ENCODE measurements at places on chromosomes 13 and 19.

- DNase-seq, result no peak
These were observed 32.9 kb upstream of the SLC7A9 start for GRCh38 chr19:32902448-32902847.

DNA sequence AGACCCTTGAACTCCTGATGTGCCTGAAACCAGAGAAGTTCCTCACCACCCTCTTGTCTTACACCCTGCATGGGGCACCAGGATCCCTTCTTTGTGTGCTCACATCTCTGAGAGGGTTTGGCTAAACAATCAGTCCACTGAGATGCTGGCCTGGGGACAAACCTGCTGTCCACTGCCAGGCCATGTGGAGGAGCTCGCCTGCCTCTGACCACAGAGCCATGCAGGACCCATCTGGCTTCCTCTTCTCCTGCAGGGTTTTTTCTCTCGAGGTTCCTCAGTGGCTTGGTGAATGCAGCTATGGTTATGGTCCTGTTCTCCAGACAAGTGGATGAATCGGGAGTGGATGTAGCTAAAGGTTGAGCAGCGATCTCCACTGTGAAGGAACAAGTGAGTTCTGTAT, 49.1 kb upstream of the MEDAG start:
- no peak for DNase-seq

GRCh38 chr13:20703780-20704458, 420 bp downstream of the IL17D start:
- peak; percentile 80 for DNase-seq

- DNase-seq, result peak; percentile 32
These were observed 65.1 kb downstream of the SIAH3 start for GRCh38 chr13:45786293-45786920.

- DNase-seq, result no peak
These were observed 392.7 kb upstream of the HTR2A start for GRCh38 chr13:47289567-47289966.

DNA sequence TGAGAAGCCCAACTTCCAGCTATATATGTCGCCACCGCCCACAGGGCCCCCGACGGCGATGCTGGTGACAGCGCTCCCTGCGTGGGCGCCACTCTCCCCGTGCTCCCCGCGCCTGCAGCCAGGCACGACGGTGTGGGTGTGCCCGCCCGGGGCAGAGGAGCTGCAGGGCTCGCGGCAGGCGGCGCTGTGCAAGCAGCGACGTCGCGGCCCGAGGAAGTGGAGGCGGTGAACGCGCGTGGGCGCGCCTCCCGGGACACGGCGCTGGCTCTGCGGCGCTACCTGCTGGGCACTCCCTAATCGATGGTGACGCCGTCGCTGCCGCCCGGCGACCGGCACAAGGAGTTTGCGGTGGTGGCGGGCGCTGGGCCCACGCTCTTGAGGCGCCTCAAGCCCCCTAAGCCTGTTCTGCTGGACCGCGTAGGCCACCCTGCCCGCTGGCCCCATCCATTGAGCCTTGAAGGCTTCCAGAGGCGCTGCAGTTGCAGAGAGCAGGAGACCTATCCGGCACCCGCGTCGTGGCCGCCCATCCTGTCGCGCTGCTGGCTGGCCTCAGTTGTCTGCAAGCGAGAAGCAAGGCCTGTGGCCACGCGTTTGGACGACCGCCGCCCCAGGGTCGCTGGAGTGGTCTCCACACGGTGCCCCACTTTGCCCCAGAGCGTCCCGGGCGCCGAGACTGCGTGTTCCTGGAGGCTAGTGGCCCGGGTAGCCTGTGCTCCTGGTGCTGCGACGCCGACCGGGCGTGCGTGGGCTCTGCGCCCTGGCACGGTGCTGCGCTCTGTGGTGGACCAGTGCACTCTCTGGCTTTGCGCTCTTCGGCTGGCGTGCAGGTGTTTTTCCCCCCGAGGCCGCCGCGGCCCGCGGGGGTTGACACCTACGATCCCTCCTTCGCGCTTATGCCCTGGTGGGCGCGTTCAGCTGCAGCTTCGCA, 23.1 kb downstream of the LRFN3 start:
- peak; percentile 77 for DNase-seq

GRCh38 chr13:23953860-23954512, 56.7 kb upstream of the C1QTNF9B start:
- no peak for DNase-seq

GRCh38 chr13:39170711-39171110, 132.5 kb downstream of the NHLRC3 start:
- DNase-seq, result no peak

DNA sequence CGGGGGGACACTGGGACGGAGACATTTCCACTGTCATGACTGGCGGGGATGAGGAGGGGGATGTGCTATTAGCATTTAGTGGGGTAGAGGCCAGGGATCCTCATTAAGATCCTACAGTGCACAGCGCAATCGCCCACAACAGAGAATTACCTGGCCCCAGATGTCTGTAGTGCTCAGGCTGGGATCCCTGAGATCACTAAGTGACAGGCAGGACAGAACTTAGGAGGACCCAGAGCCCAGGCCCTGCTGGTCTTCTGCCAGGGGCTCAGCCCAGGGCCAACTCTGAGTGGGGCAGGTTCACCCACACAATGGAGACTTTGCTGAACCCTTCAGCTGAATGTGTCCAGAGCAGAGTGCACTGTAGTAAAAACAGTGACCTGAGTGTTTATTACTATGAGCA, 4.6 kb downstream of the RANBP3 start:
- no peak for DNase-seq

DNA sequence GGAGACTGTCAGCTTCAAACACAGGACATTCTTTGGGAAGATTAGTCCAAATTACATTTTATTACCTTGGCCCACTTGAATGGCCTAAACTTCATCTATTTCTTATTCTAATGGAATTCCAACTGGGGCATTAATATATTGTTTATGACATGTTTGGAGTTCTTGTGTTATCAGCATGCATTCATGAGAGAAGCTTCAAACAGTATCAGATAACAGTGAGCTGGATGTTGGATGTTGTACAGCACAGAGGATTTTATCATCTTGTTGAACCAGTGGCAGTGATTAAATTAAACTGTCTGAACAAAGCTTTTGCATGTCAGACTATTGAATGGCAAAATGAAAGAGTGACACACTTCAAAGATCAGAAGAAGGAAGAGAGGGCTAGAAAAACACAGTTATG, 50.0 kb downstream of the MZT1 start:
- no peak for DNase-seq

- DNase-seq, result peak; percentile 40
These were observed 195.5 kb downstream of the RGCC start for GRCh38 chr13:41652735-41653361.

DNA sequence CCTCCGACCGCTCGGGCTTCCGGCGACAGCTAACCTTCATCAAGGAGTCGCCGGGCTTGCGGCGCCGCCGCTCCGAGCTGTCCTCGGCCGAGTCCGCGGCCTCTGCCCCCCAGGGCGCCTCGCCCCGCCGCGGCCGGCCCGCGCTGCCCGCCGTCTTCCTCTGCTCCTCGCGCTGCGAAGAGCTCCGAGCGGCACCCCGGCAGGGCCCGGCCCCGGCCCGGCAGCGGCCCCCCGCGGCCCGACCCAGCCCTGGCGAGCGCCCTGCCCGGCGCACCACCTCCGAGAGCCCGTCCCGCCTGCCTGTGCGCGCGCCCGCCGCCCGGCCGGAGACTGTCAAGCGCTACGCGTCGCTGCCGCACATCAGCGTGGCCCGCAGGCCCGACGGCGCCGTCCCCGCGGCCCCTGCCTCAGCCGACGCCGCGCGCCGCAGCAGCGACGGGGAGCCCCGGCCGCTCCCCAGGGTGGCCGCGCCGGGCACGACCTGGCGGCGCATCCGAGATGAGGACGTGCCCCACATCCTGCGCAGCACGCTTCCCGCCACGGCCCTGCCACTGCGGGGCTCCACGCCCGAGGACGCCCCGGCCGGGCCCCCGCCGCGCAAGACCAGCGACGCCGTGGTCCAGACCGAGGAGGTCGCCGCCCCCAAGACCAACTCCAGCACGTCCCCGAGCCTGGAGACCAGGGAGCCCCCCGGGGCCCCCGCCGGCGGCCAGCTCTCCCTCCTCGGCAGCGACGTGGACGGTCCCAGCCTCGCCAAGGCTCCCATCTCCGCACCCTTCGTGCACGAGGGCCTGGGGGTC, 9.6 kb downstream of the C19orf25 start:
- peak; percentile 22 for DNase-seq

DNA sequence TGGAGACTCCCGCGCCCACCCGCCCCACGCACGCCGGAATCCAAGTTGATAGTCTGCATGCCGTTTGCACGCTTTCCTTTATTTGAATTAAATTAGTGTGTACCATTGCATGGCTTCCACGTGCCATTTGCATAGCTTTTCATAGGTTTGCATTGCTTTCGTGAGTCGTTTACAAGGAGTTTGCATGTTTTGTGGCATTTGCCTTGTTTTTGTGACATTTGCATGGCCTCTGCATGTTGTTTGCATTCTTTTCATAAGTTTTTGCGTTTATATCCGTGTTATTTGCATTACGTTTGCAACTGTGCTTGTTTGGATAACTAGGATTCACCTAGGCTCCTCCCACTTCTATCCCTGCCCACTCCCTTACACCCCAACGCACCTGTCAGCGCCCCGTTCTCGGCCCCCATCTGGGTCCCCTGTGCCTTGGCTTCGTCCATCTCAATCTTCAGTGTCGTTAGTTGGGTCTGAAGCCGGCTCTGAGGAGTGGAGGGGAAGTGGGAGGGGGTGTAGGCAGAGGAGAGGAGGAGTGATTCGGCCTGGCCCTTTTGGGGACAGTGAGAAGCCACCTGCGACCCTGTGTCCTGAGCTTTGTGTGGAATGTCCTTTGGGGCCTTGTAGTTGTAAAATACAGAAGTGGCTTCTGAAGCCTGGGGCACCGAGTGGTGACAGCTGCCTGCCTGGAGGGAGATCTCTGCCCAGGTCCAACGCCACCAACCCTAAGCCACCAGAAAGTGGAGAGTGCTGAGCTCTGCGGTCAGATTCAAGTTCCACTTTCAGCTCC, 2.4 kb downstream of the CCDC194 start:
- no peak for DNase-seq

DNA sequence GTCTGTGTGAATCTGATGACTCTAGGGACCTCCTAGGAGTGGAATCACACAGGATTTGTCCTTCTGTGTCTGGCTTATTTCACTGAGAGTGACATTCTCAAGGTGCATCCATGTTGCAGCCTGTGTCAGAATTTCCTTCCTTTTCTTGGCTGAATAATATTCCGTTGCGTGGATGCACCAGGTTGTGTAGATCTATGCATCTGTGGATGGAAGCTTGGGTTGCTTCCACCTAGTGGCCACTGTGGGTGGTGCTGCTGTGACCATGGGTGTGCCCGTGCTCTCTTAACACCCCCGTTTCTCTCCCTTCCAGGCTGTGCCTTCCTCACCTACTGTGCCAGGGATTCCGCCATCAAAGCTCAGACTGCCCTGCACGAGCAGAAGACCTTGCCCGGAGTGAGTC, 26.2 kb downstream of the CELF5 start:
- no peak for DNase-seq

GRCh38 chr19:42068756-42069571, 1.0 kb downstream of the GRIK5 start:
- DNase-seq, result no peak

DNA sequence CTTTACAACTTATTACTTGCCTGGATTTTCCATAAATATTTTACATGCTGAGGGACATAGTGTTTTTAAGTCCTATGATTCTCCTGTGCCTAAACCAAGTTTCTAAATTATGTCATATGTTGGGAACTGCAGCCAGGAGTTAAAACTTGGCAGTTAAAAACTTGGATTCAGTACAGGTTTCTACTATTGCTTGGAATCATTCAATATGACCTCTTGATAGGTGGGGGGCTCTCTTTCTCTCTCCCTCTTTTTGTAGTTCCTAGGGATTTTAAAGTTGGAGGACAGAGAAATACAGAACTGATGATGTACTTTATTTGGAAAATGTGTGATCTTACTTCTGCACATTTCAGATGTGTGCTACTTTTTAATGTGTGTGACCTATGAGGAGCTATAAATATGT, 4.7 kb downstream of the CSNK1A1L start:
- no peak for DNase-seq

- no peak for DNase-seq
These were observed 250.3 kb downstream of the DLEU7 start for GRCh38 chr13:50593207-50593606.

DNA sequence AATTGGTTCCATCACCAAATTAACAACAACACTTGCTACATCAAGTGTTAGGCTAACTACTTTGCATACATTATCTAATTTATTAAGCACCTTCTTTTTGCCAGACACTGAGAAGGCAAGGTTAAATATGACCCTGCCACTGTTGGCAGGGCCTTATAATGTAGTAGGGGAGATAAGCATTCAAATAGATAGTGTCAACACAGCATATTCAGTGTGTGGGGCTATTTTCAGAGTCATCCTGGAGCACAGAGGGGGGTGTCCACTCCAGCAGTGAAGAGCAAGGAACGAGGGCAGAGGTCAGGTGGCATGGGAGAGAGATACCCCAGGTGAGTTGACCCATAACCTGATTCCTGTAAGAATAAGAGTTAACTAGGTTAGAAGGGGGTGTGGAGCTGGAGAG, 121.6 kb downstream of the COG6 start:
- DNase-seq, result no peak

DNA sequence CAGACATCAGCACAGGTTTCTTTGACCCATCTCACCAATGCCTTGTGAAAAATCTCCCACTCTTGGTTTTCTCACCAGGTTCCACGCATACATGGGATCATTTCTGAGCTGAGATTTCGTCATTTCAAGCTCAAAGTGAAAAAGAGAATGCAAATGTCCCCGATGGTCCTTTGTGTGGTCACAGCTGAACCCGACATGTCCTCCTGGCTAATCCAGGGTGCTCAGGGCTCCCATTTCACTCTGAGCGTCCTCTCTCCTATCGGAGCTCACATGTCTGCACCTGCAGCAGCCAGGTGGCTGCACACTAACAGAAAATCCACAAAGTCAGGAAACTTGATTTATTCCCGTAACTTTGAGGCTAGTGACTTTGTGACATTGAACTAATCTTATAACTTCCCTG, 9.3 kb upstream of the CEACAM3 start:
- DNase-seq, result no peak

GRCh38 chr13:79937771-79938216, 403.1 kb downstream of the SPRY2 start:
- no peak for DNase-seq

DNA sequence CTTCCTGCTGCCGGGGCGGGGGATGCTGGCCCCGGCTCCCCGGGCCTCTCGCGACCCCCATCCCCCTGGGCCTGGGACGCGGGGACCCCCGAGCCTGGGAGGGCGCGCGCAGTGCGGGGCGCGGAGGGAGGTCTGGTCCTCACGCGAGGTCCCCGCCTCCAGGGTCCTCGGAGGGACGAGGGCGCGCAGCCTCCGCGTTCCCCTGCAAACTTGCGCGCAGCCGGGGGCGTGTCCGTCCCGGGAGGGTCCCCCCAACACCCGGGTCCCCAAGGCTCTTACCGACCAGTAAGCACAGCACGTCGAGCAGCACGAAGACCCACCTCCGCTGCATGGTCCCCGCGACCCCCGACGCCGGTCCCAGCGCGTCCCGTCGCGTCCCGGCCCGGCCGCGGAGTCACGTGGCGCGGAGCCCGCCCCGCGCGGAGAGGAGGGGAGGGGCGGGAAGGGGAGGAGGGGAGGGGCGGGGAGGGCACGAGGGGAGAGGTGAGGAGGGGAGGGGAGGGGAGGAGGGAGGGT, at the start of gene PLPP2:
Gene PLPP2 (minus strand): TSS at position 398 of the 516 bp plus-strand sequence. CDS start 67 bp downstream, at position 331.
- DNase-seq, result no peak

- no peak for DNase-seq
These were observed 800.7 kb upstream of the SLITRK5 start for GRCh38 chr13:86870444-86870843.

Data from naive thymus-derived CD4-positive, alpha-beta T cell (primary cell).